BJ (cell line): ENCODE measurements at places on chromosomes 2 and 18.

DNA sequence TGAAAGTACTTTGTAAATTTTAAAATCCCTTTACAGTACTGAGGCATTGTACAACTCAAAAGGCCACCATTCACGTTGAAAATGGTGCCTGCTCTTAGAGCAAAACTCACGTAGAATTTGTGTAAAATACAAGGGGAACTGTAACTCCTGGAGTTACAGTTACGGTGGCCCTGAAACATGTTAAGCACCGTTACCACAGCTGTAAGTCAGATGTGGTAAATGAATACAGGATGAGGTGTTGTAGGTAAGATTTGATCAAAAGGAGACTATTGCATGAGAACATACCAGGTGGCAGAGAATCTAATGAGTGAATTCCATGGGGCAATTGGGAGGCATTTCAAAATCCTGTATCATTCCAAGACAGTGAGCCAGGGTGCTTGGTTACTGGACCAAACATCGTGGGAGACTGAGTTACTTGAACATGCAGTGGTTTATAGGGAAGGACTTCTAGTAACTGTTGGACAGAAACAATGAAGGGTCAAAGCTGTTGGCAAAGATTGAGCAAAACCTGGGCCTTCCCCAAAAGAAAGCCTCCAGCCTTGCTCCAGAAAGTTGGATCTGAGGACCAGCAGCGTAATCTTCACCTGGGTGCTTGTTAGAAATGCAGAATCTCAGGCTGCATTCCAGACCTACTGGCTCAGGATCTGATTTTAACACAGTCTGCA is 535.8 kb upstream of the POU3F3 start:
- no peak for DNase-seq

DNA sequence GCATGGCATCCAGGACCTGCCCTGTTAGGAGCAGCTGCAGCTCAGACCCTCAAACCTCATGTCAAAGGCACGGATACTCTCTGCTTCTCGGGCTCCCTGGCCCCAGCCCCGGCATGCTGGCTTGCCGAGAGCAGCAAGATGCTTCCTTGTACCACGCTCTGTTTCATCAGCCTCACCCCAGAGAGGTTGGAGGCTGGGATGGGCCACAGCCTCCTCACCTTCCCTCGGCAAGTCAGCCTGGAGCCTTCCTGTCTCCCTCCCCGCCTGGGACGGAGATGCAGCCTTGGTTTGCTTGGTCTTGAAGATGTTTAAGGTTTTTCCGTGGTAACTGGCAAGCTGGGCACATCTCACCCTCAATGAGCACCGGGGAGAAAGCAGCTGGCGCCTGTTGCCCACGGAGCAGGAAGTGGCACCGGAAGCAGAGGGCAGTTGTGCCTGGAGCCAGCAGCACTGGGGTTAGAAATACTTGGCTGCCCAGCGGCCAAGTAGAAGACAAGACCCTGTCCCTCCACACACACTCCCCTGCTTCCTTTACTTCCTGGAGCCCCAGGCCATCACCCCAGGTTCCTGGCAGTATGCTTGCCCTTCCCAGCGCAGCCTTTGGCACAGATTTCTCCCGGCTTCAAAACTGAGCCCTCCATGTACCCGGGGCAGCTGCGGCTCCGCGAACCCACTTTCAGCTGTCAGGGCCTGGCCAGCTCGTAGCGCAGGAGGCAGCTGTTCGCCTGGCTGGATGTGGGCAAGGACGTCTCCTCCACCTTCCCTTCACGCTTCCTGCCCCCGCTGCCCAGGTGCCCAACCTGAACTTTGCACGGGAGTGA is 17.4 kb downstream of the FBLN7 start:
- no peak for DNase-seq

- DNase-seq: no peak
These were observed 163.7 kb downstream of the LTBP1 start for GRCh38 chr2:33110461-33110860.

DNA sequence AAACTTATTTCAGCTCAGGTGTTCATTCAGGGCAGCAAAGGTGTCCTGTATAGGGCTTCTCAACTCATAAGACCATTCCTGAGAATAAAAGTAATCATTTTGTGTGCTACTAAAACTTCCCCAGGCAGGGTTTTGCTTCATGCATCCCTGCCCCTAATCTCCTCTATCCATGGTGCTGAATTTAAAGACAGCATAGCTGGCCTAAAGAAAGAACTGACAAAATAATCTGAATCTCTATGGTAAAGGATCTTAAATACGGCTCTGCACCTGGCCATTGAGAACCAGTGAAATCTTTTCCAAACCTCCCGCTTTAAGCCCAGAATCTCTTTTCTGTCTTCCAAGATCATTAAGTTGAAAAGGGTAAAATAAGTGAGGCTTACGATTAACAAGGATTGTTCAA is 292.1 kb upstream of the KLHL29 start:
- no peak for DNase-seq

DNA sequence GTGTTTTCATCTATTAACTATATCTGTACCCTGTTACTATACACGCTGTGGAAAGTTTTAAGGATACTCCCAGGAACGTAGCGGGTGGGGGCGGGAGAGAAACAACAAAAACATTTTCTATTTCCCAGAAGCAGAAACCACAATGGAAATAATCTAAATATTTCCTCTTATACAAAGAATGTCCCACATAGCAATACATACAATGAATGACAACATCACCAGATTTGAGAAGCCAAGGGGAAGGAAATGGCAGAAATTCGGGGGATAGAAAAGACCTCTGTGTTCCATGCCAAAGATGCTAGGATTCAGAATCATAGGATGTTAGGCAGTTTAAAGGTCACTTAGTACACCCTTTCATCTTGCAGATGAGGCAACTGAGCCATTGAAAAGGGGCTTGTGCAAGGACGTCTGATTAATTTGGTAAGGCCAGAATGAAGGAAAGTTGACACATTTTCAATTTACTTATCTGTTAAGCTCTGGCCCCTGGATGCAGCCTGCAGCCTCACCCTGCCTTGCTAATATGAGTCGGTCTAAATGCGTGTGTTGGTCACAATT is 41.1 kb upstream of the SCYGR1 start:
- DNase-seq: no peak
